ENCODE measurements at places on chromosomes 12 and 14.

GRCh38 chr14:86540636-86541247 is 1010.8 kb downstream of the FLRT2 start:
- DNase-seq = peak; percentile 13

- no peak for DNase-seq
Observed at GRCh38 chr14:64676410-64677008, 27.7 kb upstream of the PLEKHG3 start.

GRCh38 chr12:115419145-115419646 is 735.2 kb upstream of the TBX3 start:
- no peak for DNase-seq

- no peak for DNase-seq
Observed at GRCh38 chr12:101954113-101954512, 76.7 kb downstream of the DRAM1 start.

DNA sequence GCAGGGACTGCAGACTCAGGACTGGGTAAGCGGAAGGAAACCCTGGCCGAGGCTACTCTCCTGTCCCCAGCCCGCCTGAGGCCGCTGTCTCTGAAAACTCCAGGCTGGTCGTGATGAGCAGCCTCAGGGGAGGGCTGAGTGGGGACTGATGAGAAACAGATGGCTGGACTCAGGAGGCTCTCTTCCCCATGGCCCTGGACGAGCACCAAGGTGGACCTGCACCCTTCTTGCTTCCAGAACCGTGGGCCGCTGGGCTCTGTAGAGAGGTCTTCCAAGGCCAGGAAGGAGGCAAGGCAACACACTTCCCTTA is 1.1 kb downstream of the TEX22 start:
- no peak for DNase-seq

GRCh38 chr12:109274381-109274780 is 34.7 kb downstream of the FOXN4 start:
- DNase-seq = no peak
